Activated naive CD4-positive, alpha-beta T cell treated with anti-CD3 and anti-CD28 coated beads, Interleukin-2, amount 50 U/mL, for 16 hours (primary cell): ENCODE measurements at places on chromosomes 1 and 21.

GRCh38 chr21:42568376-42568775, 54.7 kb downstream of the SLC37A1 start:
- no peak for DNase-seq

DNA sequence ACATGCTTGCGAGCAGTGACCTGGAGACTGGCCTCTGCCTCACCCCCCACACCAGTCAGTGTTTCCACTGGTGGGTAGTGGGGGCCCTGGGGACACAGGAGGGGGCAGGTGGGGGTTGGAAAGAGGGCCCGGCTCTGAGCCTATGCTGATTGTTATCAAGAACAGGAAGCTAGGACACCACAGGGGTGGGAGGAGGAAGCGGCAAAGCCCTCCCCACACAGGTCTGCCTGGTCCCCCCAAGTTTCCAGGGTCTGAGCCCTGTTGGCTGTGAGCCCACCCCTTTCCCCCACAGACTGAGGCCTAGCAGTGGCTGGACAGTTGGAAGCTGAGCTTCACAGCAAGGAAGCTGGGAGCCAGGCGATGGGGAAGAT, 1.6 kb upstream of the PTPN7 start:
- no peak for DNase-seq

GRCh38 chr1:116852910-116853309, 56.8 kb upstream of the PTGFRN start:
- DNase-seq = no peak

DNA sequence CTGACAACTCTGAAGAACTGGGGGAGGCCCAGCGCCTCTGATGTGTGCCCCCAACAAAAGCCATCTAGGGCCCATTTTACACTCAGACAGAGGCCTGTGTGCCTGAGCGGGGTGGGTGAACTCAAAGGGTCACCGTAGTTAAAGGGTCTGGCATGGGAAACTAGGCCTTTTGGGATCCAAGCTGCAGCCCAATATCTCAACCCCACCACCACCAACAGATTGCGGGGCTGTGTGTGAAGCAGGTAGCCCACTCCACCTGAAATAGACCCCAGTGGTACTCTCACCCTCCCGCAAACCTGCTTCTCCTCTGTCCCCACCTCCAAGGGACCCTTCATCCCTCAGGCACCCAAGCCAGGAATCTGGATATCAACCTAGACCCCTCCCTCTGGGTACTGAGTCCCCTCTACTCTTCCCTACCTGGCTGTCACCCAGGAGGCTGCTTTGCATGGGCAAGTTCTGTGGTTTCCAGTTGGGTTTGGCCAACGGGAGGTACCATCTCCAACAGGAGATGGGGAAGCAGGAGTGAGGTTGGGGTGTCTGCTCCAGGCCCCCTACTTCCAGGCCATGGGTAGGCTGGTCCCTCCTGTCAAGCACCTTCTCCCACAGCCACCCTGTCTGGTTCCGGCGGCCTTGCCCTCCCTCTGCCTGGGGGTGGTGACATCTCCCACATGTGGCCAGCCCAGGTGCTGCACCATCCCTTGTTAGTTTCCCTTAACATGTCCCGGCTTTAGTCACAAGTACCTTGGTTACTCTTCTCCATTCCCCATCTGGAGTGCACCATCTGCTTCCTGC, 35.2 kb upstream of the LRP8 start:
- no peak for DNase-seq

- DNase-seq = no peak
These were observed 278.3 kb downstream of the ZNF648 start for GRCh38 chr1:181783208-181783607.

- no peak for DNase-seq
These were observed 500.0 kb upstream of the RUNX1 start for GRCh38 chr21:35548904-35549615.

DNA sequence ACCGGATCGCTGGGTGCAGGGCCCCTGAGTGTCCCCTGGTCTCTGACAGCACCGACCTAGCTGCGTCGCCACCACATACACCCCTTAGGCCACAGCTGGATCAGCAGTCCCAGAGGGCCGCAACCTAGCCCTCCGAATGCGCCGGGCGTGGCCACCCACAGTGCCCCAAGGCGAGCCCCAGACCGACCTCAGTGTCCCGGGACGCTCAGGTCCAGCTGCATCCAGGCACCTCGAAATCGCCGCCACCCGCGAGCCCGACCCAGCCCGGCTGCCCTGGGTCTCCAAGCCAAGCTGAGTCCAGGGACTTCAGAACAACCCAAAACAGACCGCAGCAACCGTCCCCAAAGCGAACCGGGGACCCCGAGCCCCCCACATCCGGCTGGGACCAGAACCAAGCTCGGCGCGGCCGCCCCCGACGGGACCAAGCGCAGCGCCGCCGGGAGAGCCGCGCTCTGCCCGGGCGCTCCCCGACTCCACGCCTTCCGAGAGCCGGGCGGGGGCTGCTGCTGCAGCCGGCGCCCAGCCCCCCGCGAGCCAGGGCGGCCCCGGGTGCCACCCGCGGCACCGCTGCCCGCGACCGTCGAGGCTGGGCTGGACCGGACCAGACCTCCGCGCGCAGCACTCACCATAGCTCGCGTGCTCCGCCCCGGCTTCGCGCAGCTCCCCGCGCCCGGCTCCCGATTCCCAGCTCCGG, 54.6 kb upstream of the ECE1 start:
- no peak for DNase-seq

DNA sequence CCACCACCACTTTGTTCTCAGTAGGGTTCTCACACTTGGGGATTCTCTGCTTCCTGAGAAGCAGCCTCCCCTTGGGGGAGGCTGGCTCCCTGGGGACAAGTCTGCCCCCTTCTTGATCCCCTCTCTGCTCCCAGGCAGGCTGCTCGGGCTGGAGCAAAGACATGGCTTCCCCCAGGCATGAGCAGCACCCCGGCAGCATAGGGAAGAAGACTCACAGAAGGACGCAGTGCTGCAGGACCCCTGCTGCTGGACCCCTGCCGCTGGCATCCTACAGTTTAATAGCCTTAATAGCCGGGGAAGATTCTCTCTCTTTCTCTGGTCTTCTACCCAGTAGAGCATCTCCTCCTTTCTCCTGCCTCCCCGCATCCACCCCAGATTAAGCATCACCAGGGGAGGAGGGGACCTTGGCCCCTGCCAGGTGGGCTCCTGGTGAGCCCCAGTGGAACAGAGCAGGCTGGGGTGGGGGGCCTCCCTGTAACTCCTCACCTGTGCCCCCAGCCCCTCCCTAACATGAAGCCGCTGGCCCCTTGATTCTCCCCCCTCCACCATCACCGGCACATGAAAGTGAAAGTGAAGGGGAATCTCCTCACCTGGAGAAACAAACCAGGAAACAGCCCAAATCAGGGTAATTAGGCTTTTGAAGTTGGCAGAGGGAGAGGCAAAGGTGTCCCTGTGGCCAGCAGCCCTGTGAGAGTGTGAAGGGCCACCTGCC, 2.5 kb downstream of the WNT3A start:
- DNase-seq = no peak

DNA sequence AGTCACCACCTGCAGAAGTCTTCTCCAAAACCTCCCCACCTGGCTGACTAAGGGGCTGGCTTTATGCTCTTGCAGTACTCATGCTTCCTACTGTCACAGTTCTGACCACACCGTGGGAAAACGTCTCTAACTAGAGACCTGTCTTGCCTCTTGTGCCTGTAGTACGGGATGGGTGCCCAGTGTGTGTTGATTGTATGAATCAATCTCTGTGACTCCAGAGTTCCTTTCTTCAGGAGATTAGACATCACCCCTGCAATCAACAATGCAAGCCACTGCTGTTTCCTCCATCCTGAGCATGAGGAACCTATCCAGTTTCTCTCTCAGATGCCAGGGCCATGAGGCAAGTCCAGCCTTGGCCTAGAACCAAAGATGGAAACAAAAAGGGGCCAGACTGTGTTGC, 64.1 kb downstream of the LRRN2 start:
- DNase-seq = no peak

DNA sequence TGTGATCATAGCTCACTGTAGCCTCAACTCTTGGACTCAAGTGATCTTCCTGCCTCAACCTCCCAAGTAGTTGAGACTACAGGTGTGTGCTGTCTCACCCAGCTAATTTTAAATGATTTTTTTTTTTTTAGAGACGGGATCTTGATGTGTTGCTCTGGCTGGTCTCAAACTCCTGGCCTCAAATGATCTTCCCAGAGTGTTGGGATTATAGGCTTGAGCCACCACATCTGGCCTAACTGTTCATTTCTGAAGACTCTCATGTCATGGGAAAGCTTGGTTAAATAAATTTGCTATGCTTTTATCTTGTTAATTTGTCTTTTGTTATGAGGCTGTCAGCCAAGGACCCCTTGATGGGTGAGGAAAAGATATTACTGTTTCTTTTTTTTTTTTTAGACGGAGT, 134.0 kb downstream of the MIS18A start:
- no peak for DNase-seq

GRCh38 chr1:46039571-46040052, 92.8 kb downstream of the PIK3R3 start:
- no peak for DNase-seq

- DNase-seq = no peak
These were observed 58.1 kb upstream of the C1orf146 start for GRCh38 chr1:92159593-92159992.

GRCh38 chr1:227059076-227059475, 119.0 kb downstream of the COQ8A start:
- no peak for DNase-seq

DNA sequence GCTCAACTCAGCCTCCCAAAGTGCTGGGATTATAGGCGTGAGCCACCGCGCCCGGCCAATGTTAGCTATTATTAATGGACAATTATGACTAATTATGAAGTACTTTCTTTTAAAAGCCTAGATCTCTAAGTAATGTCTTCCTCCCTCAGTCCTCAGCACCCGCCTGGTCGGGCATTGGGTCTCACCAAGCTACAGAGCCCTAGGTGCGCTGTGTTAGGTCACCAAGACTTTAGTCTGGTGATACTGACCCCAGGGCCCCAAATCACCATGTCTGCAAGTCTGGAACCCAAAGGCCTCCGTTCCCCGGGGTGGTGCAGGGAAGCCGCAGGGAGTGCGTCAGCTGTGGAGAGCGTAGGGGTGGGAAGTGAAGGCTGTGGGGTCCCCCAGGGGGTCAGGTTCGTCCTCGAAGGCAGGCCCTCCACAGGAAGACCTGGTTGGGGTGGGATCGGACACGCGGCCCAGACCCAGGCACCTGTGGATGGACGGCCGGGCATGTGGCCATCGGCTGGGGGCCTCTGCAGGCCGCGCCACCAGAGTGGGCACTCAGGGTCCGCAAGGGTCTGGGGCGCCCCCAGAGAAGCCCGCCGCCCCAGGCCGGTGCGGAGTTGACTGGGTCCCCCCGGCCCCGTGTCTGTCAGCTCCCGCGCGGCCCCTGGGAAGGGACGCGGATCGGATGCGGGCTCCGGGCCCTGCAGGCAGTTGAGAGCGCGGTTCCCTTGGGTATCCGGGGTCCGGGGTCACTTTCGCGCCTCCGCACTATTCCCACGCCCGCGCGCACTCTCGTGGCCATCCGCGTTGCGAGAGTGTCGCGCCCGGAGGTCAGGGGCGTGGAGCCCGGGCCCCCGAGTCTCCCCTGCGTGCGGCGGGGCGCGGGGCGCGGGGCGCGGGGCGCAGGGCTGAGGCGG, 710 bp upstream of the PDXK start:
- DNase-seq = no peak

DNA sequence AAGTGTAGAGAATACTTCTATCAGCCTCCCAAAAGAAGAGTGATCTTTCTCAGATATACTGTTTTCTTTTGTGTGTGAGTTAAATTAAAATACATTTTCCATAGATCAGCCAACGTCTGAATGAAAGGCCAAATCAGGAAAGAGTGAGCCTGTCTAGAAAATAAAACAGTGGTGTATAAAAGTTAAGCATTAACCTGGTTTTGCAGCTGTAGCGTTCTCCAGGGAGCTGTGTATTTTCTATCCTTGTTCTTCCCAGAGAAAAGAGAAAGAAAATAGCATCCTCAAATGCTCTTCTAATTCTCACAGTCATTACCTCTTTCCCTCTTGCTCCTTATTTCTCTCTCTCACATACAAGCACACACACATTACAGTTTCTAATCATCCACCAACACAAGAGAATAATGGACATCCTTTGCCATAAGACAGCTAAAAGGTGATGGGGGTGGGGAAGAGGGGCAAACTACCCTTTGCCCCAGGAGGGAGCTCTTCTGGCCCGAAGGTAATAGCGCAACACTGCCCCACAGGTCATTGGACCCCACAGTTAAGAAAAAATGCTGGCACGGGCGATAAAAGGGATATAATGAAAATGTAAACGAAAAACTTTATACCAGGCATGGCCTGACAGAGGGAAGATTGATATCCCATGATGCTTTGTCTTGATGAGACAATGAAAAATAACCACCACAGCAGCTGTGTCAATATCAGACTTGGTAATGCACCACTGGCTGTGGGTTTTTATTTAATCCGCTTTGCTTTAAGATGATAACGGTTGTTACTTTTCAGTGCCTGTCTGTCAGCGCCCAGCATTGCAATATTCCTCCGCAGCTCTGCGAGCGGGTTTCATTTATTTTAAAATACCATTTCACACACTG, 150.3 kb downstream of the NUF2 start:
- no peak for DNase-seq

- peak; percentile 57 for DNase-seq
These were observed 10.1 kb upstream of the LRRC71 start for GRCh38 chr1:156910309-156910782.

DNA sequence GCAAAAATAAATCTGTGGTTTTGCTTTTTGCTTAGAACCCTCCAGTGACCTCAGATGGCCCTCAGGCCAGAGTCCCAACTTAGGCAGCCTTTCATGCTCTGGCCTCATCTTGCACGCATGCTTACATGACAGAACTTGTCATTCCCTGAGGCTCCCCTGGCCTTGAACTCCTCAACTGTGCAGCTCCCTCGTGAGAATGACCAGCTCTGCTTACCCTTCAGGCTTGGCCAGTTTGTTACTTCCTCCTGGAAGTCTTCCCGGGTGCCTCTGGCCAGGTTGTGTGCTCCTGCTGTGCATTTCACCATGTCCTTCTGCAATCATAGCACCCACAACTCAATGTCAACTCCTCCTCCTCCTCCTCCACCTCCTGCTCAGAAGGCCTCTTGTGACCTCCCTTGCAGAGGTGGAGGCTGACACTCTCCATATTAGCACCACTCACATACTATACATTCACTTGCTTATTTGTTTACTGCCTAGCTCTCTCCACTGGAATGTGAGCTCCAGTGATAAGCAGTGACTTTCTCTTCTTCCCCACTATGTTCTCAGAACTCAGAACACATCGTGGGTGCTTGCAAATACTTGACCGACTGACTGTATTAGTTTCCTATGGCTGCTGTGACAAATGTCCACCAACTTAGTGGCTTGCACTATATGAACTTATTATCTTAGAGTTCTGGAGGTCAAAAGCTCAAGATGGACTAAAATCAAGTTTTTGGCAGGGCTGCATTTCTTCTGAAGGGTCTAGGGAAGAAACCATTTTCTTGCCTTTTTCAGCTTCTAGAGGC, 41.9 kb downstream of the RCSD1 start:
- DNase-seq = no peak

DNA sequence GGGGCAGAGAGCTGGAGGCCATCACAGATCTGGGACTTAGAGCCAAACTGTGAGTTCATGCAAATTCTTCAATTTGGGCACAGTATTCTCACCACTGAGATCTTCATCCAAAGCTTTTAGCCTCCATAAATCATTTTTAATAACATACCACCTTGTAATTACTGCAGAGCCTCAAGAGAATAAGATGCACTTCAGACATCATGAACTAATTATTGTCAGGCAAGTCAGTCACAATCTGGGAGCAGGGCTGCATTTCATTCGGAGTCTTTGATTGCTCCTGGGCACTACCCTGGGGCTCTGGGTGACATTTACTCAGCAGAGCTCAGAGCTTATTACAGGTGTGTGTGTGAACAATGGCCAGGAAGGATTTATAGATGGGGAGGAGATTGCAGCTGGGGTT, 623.7 kb downstream of the PTPRU start:
- DNase-seq = no peak

GRCh38 chr1:212215910-212216309, 69.3 kb upstream of the PPP2R5A start:
- no peak for DNase-seq
